ENCODE measurements at places on chromosomes 12 and 14.
A peak's percentile ranks its signal among the peaks of the same experiment; 100 is the strongest.

- DNase-seq = no peak
Observed at GRCh38 chr14:96514694-96515093, 12.5 kb downstream of the PAPOLA start.

DNA sequence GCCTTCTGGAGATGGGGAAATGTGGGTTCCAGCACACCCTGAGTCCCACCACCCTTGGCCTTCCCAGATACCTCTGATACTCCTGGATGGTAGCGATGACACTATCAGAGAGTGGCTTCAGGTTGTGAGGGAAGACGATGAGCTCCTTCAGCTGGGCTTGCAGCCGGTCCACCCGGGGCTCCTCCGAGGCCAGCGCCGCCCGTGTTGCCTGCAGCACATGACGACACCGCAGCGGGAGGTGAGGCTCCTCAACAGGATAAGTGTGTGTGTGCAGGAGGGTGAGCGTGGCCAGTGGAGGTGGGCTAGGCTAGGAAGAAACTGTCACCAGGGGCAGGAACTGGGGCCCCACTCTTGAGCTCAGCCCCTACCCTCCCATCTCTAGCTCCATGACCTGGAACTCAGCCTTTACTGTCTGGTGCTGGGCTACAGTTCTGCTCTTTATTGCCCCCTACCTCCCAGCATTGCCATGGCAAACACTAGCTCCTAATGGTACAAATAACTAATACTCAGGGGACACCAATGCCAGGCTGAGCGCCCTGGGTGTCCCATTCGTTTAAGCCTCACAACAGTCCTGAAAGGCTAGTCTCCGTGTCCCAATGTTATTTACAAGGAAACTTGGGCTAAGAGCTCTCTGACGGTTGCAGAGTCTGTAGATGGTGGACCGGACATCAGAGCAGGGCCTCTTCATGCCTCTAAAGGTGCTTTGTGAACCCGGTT, 64.1 kb downstream of the SYNE3 start:
- DNase-seq = no peak

DNA sequence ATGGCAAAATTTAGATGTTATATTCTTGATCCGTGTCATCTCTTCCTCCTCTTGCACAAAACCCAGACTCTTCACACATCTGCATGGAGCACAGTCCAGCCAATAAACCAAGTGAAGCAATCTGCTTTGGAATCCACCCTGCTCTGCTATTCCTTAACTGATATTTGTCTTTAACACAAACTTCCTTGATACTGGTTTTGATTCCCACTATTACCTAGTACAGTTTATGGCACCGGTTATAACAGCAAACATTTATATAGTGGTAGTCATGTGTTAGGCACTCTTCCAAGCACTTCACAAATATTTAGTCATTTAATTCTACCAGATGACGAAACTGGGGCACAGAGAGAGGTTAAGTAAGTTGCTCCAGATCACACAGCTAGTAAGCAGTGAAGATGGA, 12.5 kb downstream of the STYK1 start:
- no peak for DNase-seq

- no peak for DNase-seq
Observed at GRCh38 chr14:64244279-64244678, 49.9 kb downstream of the ESR2 start.

DNA sequence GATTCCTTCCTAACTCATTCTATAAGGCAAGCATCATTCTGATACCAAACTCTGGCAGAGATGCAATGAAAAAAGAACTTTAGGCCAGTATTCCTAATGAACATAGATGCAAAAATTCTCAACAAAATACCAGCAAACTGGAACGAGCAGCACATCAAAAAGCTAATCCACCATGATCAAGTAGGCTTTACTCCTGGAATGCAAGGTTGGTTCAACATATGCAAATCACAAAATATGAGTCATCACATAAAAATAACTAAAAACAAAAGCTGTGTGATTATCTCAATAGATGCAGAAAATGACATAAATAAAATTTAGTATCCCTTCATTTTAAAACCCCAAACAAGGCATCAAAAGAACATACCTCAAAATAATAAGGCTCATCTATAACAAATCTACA, 98.9 kb downstream of the ACSS3 start:
- no peak for DNase-seq

- DNase-seq = no peak
Observed at GRCh38 chr12:21257172-21257571, 77.5 kb downstream of the SLCO1A2 start.

- no peak for DNase-seq
Observed at GRCh38 chr14:57818511-57818910, 47.4 kb downstream of the SLC35F4 start.

- DNase-seq = no peak
Observed at GRCh38 chr12:72872996-72873395, 600.8 kb downstream of the TRHDE start.

- DNase-seq = no peak
Observed at GRCh38 chr14:85038526-85039352, 491.2 kb upstream of the FLRT2 start.

- DNase-seq = no peak
Observed at GRCh38 chr14:91511043-91511383, 903 bp upstream of the PPP4R3A start.

DNA sequence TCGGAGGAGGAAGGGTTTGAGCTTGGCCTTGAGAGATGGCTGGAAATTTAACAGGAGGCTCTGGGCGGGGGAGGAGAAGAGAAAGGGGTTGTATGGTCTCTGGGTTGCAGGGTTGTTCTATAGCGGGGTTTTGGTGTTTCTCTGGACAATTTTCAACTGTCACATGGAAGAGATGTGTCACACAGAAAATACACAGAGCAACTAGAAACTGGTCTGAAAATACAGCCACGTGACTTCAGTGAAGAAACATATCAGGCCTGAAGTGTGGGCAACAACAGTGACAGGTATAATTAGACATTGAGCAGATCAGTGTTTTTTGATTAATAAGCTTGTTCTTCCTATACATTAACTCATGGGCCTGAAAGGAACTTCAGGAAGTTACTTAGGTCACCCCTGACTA, 205.3 kb upstream of the HMGA2 start:
- no peak for DNase-seq

- peak; percentile 68 for DNase-seq
Observed at GRCh38 chr12:4148418-4149056, 125.0 kb upstream of the CCND2 start.

DNA sequence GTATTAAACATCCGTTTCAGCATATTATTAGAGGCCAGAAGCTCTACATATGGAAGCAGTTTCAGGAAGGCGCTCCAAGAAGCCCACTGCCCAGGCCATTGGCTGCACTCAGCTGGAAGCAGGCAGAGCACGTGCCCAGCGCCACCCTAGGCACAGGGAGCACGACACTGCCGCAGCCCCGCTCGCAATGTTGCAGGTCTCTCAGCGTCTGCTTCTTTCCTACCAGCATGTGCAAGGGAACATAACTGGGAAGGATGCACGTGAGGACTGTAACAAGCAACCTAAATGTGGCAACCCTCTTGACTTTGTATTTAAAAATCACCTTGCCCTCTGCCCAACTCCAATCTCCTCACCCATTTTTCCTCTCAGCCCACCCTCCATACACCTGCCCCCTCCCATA, 3.5 kb downstream of the TMEM132D start:
- no peak for DNase-seq

DNA sequence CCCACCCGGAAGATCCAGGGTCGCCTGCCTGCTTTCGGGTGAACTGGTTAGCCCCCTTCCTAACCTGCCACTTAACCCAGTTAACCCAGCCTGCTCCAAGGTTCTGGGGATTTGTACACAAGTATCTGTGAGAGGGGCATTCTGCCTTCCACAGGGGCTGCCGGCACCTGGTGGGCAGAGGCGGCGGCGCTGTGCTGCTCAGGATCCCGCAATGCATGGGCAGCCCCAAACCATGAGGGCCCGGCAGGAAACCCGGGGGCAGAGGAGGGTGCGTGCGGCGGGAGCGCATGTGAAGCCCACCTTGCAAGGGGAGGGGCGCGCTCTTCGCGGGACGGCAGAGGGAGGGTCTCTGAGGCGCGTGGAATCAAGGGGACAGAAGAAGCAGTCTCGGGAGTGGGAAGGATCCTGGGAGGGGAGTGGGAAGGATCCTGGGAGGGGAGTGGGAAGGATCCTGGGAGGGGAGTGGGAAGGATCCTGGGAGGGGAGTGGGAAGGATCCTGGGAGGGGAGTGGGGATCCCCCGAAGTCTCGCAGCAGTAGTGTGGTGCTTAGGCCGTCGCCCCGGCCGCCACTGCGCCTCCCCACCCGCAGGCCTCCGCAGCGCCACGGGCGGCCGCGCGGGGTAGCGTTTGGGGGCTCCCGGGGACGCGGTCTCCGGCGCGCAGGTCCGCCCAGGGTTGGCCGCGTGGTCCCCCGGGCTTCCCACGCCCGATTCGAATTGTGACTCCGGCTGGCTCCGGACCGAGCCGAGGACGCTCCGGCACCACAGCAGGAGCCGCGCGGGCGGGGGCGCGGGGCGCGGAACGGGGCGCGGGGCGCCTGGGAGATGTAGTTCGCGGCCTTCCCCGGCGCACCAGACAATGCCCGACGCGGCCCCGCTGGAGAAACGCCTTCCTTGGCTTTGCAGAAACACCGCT, 4.9 kb upstream of the MTA1 start:
- DNase-seq = no peak

DNA sequence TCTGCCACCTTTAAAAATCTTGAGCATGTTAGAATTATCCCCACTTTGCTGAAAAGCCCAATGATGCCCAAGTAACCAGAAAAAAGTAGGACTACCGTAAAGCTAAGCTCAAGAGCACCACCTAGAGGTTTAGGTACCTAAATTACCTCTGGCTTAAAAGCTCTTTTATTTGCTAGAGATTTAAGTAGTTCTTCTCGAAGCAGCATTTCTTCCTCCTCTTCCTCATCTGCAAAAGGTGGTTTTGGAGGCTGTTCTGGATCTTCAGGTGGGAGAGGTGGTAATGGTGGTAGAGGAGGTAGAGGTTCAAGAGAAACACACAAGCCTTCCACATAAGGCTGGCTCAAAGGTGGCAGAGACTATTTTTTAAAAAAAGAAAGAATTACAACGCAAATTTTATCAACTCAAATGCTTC, 26.9 kb downstream of the ZFC3H1 start:
- peak; percentile 30 for DNase-seq

DNA sequence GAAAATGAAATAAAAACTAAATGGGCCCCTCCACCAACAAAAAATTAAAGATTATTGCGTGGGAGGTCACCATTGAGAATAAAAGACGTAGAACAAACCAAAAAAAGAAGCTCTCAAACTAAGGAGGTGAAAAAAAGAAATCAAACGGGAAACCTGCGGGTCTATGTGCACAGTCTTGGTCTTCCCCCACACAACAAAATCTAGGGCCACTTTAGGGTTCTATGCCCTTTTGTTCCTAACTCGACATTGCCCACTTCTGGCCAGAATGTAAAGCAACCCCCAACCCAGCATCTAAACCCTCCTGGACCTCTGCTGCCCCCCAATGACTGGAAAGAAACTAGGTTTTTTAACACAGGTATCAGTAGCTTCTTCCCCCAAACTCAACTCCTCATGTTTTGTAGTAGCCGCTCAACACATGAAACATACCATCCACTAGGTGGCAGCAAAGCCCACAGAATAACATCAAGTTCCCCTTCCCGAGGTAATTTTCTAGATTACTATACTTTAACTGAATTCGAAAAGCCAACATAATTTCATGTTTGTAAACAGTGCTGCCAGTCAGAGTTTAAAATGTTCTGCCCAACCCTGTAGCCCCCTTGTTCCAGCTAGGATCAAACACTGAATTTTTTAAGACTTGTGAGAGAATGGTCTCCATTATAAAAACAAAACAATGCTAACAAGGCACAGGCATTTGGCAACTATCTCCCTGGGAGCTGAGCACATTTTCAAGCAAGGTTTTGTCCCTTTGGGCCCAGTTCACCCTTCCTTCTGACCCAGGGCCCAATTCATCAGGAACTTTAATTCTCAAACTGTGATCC, 18.7 kb downstream of the DAD1 start:
- peak; percentile 98 for DNase-seq

DNA sequence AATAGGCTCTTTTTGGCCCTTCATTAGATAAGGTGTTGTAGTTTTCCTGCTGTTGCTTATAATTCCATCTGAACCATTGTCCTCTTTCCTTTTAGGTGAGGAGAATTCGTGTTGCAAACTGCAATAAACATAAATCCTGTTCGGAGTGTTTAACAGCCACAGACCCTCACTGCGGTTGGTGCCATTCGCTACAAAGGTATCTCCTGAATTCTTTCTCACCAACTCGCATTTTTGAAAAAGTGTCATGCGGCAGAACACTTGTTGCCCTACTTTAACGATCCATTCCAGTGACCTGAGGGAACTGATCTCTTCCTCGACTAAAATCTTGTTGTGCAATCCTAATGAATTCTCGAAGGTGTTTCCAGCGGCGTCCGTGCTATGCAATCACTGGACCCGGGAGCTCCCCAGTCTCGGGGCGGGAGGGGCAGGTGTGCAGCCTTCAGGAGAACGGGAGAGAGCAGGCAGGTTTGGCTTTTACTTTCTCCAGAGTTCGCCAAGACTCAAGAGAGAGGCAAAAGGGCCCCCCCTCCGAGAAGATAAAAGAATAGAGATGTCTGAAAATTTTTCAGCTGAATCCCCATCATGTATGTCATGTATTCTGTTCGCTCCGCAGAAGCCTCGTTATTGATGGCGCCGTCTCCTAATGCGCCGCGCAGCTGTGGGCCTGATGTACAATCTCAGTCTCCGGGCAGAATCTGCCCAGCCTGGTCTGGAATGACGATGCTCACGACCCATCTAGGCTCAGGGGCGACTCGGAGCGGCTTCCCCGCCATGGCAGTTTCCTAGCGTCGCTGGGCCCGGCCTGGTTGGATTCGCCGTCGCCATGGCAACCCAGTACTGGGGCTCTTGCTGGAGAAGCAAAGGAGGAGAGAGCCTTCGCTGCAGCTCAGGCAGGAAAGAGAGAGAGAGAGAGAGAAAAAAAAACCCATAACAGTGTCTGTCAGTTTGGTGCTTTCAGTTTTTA, 38.2 kb downstream of the PLXNC1 start:
- DNase-seq = no peak

DNA sequence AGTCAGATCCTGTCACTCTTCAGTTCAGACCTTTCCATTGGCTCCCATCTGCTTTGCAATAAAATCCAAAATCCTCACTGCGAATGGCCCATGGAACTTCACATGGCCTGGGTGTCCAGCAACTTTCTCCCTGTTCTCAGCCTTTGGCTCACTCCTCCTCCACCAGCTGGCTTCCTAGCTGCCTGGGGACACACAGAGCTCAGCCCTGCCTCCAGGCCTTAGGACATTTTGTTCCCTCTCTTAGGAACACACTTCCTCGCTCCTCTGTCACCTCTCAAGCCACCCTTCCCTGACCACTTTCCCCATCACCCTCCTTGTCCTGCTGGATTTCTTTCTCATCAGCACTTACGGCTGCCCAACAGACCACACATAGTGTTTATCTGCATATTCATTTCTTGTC, 419.6 kb downstream of the MED13L start:
- DNase-seq = no peak

Data from GM12864 (cell line).